Neuronal stem cell (in vitro differentiated cells): ENCODE measurements at places on chromosomes 4 and X.

GRCh38 chr4:184387351-184387750, 87.0 kb downstream of the IRF2 start:
- DNase-seq: no peak

GRCh38 chrX:124388562-124388961, 42.2 kb downstream of the SH2D1A start:
- DNase-seq: peak; percentile 32

- DNase-seq: no peak
Observed at GRCh38 chr4:154084864-154085263, 296.0 kb upstream of the SFRP2 start.

- DNase-seq: no peak
Observed at GRCh38 chr4:3401436-3402171, 40.2 kb upstream of the HGFAC start.

- DNase-seq: peak; percentile 26
Observed at GRCh38 chr4:129344058-129344457, 248.1 kb downstream of the C4orf33 start.

- DNase-seq: no peak
Observed at GRCh38 chr4:8523766-8524165, 56.4 kb upstream of the GPR78 start.

GRCh38 chr4:17511509-17511949, 361 bp downstream of the QDPR start:
- DNase-seq: peak; percentile 32

- no peak for DNase-seq
Observed at GRCh38 chr4:184787766-184788503, 37.8 kb downstream of the ACSL1 start.

DNA sequence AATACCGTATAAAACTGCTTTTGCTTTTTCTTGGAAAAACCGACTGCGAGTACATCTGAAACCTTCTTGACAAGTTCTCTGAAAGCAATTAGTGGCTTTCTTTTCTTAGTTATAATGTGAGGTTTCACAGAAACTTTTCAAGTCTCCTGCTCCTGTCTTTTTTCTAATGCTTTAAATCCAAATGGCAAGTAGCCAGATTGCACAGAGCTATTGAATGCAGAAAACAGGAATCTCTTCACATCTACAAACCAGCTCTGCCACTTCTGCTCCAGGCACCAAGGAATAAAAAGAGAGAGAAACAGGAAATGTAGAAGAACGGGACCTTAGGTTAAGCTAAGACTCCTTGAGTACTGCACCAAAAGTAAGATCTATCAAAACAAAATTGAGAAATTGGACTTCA, 267.3 kb upstream of the TET2 start:
- DNase-seq: no peak

GRCh38 chr4:15001869-15002658, at the start of gene CPEB2:
CPEB2 (plus strand) TSS chr4:15002481; CDS start chr4:15002674, 193 bp downstream.
- peak; percentile 93 for DNase-seq

DNA sequence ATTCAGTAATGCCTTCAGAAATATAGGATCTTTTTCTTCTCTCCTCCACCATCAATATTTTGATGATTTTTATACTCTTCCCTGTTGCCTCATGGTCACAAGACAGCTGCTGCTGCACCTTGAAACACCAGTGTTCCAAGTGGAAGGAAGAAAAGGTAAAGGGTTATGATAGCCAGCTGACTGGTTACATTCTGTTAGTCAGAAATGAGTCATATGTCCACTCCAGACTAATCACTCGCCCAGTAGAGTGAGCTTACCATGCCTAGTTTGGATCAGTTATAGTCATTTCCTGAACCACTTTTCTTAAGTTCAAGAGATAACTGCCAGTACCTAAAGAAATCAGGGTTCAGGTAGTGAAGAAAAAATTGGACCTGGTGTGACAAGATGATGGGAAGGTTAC, 532.3 kb upstream of the SMIM31 start:
- no peak for DNase-seq

- DNase-seq: peak; percentile 14
Observed at GRCh38 chr4:84218031-84218430, 281.1 kb downstream of the NKX6-1 start.

DNA sequence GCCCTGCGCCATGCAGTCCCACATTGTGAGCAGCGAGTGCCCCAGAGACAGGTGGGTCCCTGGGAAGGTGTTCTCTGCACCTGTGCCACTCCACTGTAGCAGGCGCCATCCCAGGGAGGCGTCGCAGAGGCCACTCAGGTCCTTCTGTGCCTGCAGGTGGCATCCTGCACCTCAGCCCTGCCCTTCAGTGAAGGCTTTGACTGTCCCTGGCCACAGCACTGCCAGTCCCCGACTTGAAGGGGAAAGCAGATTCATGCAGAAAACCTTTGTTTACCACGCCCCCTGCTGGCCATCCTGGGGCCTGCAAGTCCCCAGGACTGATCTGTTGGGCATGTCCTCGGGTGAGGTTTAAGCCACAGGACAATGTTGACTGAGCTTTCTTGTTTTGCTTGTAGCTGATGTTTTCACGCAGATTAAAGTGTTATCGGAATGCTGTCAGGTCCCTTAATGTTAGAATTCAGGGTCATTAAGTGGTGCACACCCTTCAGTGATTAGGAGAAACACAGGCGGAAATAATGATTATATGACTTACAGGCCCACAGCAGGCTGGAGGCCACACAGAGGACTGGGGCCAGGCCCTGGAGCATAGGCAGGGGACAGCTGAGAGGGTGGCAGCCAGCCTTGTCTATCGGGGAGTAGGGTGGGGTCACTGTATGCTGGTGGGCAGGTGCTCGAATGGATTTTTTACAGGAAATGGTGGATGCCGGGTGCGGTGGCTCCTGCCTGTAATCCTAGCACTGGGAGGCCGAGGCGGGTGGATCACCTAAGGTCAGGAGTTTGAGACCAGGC, 5.0 kb downstream of the TACC3 start:
- DNase-seq: peak; percentile 87

GRCh38 chr4:163284304-163284703, 48.1 kb downstream of the NPY1R start:
- no peak for DNase-seq

DNA sequence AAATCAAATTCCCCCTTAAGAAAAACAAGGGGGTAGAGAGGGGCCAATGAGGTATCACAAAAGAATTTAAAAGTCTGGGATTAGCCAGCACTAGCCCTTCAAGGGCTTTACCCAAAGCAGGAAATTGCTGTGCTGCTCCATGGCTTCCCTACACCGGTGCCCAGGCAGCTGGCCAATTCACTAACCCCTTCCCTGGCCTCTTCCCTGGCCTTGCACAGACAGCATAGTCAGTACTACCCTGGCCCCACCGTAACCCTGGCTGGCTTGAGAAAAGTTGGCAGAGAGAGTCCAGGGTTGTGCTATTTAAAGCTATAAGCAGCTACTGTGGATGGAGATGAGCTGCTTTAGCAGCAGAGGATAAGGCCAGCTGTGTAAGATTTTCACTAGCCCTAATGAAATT, 43.1 kb downstream of the ADAMTS3 start:
- DNase-seq: no peak

GRCh38 chr4:74671080-74671698, 123.1 kb downstream of the BTC start:
- peak; percentile 45 for DNase-seq

GRCh38 chr4:141636771-141637460, 533 bp downstream of the IL15 start:
- DNase-seq: peak; percentile 39

DNA sequence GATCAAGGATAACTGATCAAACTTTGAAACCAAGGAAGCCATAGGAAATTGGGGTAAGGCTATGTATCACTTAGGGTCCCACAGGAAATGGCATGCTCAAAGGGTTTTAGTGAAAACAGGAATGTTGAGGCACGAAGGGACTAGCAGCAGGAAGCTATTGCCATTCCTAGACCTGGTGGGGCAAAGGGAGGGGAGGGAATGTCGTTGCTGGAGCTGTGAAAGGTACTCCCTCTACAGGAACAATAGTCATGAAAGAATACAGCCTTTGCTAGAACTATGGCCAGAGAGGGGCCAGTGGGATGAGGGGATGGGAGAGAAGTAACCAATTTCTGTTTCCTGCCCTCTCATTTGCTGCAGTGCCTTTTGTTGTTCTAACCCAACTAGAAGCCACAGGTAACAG, 11.9 kb downstream of the REPS2 start:
- DNase-seq: no peak

- no peak for DNase-seq
Observed at GRCh38 chrX:8960957-8961468, 72.9 kb downstream of the FAM9B start.

DNA sequence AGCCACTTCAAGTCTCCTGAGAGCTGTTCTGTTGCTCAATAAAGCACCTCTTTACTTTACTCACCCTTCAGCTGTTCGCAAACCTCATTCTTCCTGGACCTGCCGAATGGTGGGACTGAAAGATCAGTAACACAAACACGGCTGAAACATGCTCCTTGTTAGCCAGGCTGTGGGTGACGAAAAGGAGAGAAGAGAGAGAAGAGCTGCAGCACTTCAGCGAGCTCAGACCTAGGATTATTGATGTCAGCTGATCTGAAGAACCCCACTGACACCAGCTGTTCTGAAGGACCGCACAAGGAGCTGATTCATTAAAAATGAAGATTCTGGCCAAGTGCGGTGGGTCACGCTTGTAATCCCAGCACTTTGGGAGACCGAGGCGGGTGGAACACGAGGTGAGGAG, 2020.0 kb upstream of the ADGRL3 start:
- no peak for DNase-seq

GRCh38 chr4:124046190-124046589, 649.6 kb downstream of the SPRY1 start:
- DNase-seq: no peak

DNA sequence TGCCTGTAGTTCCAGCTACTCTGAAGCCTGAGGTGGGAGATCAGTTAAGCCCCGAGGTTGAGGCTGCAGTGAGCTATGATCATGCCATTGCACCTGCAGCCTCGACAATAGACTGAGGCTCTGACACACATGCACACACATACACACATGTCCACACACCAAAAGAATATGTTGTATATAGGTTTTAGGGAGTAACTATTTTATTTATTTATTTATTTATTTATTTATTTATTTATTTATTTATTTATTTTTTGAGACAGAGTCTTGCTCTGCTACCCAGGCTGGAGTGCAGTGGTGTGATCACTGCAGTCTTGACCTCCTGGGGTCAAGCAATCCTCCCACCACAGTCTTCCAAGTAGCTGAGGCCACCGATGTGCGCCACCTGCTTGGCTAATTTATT, 78.3 kb downstream of the DCLK2 start:
- no peak for DNase-seq

GRCh38 chr4:120348521-120348920, 281.9 kb upstream of the MAD2L1 start:
- no peak for DNase-seq

GRCh38 chrX:19879735-19880378, 7.5 kb downstream of the SH3KBP1 start:
- DNase-seq: no peak

- DNase-seq: no peak
Observed at GRCh38 chr4:2652415-2653160, 103.5 kb downstream of the TNIP2 start.

GRCh38 chr4:87416965-87417364, 5.4 kb upstream of the NUDT9 start:
- DNase-seq: no peak

- DNase-seq: no peak
Observed at GRCh38 chr4:519885-520682, 21.1 kb downstream of the PIGG start.

DNA sequence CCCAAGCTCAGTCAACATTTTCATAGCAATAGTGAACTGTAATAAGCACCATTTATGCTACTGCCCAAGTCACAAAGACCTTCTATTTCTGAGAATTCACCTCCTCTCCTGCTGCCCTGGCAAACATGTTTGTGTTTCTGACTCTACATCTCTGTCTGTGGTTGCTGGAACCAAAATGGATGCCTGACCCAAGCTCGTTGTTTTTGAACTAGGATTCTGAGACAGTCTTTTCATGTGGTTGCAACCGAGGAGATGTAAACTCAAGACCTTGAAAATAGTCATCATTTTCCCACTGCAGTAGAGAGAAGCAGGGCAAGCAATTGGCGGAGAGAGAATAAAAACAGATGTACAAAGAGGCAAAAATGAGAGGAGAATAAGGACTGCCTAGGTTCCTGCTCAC, 160.2 kb downstream of the RAB28 start:
- no peak for DNase-seq

DNA sequence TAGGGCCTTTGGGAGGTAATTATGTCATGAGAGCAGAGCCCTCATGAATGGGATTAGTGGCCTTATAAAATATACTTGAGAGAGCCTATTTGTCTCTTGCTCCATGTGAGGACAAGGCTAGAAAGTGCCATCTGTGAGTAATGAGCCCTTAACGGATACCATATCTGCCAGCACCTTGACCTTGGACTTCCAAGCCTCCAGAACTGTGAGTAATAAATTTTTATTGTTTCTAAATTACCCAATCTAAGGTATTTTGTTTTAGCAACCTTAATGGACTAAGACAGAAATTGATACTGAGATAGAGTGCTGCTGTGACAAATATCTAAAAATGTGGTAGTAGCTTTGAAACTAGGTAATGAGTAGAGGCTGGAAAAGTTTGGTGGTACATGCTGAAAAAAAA, 285.0 kb upstream of the DIPK2B start:
- no peak for DNase-seq

GRCh38 chr4:120720354-120720934, 202.1 kb downstream of the PRDM5 start:
- DNase-seq: no peak

- no peak for DNase-seq
Observed at GRCh38 chrX:40244980-40245379, 147.2 kb upstream of the BCOR start.

GRCh38 chr4:166432842-166433241, 559.8 kb downstream of the TLL1 start:
- DNase-seq: no peak

DNA sequence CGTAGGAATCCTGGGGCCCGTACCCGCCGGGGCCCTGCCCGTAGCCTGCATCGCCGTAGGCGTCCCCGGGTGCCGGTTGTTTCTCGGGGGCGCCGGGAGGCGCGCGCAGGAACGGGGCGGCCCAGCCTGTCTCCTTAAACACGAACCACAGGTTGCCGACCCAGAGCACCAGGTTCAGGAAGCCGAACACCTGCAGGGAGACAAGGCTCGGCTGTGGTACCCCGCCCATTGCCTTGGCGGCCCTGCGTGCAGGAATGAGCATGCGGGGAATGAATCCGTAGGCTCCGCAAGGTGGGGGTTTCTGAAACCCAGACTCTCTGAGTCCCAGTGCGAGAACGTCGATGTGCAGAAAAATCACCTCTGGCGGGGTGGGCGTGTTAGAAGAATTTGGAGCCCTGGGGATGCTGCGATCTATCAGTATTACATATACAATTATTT, 5.4 kb upstream of the PRICKLE3 start:
- no peak for DNase-seq
